Stomach (tissue), 19 donors: ENCODE measurements at places on chromosomes 4 and X. TPM values are rescaled to one million over a fixed set of nuclear protein-coding genes. Genes with fewer than 3 reads are reported as not detected.

FAM114A1 gene
- total RNA-seq: 23.2 TPM

ERAS gene
- total RNA-seq: not detected

USP17L25 gene
- total RNA-seq: not detected

PHOX2B gene
- total RNA-seq: not detected

COL4A6 gene
- total RNA-seq: 7.5 TPM

DNA sequence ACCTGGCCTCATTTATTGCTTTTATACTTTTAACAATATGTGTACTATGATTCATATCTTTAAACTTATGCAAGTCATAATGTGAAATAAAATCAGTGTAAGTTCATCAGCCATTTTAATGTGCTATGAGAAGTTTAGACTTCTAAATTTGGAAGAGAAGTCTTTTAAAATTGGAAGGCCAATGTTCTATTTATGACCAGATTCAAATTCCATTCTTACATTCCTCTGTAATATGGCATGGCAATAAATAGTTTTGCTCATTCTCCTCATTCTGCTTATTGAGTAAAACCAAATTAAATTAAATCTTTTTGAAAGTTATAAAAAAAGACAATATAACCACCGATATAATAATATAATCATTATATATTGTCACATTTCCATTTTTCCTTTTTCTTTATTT is 126.2 kb downstream of the SORBS2 start:
- no peak for DNase-seq

GRCh38 chrX:14697451-14697850 is 168.1 kb downstream of the GLRA2 start:
- peak; percentile 28 for DNase-seq

DNA sequence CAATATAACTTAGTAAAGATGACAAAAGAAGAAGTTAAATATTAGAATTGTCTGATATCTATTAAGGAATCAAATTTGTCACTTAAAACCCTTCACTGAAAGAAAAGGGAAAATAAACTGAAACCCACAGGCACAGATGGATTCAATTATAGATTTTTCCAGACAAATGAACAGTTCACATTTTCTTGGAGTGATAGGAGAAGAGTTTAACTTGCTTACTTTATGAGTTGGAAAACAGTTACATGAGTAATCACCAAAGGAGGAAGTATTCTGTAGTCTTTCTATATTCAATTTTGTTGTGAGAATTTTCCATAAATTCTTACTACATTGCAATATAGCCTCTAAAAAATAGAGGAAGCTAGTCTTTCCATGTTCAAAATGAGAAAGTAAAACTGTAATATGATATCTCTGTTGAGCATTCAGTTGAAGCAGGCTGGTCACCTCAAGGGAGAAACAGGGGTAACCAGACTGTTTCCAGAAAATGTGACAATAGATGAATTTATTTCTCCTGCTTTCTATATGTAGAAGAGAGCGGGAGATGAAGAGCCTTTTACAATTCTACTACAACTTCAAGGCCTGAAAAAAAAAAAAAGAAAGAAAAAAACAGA is 330.3 kb upstream of the EPHA5 start:
- peak; percentile 7 for DNase-seq

GRCh38 chr4:38360201-38360600 is 303.8 kb upstream of the KLF3 start:
- no peak for DNase-seq

- peak; percentile 5 for DNase-seq
Observed at GRCh38 chr4:75180790-75181776, 248.2 kb downstream of the PARM1 start.

GRCh38 chr4:156362581-156362980 is 408.9 kb upstream of the CTSO start:
- no peak for DNase-seq

DNA sequence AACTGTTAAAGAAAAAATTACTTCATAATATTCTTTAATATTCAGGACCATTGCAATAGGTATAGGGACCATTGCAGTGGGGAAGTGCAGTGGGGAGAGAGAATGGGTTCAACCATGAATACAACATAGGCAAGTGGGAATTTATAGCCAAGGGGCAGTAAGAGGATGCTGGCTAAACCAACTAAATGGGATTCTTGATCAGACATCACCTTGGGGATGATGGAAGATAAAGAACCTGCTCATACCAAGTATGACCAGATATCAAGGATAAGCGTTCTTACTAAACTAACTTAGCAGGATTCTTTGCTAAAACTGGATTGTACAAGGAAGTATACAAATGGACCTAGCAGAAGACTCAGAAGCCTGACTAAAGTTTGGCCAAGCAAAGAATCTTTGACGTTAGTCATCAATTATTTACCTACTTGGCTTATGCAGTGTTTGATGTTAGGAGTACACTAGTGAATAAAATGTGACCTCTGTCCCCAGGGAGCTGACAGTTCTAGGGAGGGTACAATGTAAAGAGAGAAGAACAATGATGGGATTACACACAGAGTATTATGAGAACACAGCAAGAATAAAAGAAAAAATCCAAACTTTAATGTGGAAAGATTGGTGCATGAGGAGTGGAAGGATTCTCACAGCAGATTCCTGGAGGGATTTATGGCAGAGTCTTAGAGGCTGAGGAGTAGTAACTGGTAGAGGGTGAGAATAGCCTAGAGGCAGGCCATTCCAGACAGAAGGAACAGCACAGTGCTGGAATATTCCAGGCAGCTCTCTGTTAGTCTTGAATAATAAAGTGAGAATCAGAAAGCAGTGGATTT is 54.7 kb upstream of the MYOZ2 start:
- peak; percentile 37 for DNase-seq

- no peak for DNase-seq
Observed at GRCh38 chr4:113820108-113820507, 58.6 kb upstream of the CAMK2D start.

DNA sequence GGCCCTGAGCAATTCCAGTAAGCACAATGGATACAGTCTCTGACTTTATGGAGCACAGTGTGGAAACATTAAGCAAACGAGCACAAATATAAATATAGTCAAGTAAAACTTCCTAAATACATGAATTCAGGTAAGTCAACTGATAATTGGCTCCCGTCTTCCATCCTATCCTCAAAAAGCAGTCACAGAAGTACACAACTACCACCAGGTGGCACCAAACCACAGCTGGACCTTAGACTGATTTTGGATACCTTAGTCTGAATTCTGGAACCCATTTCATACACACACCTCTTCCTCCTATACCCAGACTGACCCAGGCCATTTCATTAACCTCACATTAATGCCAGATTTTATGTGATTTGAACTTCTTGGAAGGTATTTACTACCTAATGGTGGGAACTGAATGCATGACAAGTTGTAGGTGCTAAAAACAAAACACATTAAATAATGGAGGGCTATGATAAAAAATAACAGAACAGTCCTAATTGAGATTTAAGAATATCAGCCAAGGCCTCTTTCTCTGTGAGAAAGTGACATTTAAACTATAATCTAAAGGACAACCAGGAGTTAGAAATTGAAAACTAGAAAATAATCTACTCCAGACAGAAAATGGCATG is 77.5 kb downstream of the ELF2 start:
- DNase-seq: peak; percentile 69

DNA sequence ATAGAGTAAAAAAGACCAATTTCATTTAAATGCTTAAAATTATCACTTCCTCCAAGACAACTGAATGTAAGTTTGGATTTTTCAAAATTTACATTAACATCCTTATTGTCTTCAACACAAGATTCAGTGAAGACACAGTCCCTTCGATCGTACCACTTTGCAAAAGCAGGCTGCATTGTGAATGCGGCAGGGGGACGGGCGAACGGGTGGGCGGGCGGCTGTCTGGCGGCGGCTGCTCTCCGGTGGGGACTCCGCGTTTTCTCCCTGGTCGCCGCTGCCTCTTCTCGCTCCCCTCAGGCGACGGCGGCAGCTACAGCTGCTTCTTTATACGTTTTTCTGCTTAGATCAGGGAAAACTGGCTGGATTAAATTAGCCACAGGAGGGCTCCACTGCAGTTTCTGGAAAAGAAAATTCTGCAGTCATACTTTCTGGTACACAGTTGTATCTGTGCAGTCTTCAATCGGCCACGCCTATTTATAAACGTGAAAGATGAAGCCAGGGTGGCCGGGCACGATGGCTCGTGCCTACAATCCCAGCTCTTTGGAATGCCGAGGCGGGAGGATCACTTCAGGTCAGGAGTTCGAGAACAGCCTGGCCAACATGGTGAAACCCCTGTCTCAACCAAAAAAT is 33.9 kb upstream of the HPF1 start:
- peak; percentile 79 for DNase-seq

GRCh38 chrX:119943185-119943988 is at the start of gene NKAP:
Gene NKAP (minus strand): TSS chrX:119943751. CDS start chrX:119943605, 146 bp downstream.
- DNase-seq: peak; percentile 94

DNA sequence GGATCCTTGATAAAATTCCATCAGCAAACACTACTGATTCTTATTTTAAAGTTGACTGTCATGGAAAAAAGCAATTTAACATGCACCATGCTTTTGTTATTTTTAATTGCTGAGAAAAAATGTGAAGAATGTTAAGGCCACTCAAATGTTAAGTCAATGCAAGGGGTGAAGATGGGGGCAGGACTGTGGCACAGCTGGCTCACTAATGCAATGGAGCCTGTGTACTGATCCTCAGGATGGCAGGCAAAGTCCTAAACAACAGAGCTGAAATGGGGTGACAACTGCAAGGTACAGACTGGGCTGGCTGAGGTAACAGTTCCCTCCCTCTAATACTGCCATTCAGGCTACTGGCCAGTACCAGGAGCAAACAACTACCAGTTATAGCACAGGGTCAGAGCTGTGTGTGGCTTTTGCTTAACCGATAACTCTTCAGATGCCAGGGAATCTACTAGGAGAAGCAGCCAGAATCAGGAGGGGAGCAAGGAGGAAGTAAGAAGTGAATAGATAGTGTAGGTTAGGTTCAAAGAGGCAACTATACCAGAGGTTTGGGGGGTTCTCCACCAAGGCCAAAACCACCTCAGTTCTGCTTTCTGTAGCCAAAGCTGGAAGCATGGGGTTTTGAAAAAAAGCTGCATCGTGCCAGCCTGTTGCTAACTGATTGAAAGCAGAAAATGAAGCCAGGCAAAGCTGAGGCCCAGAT is 372.6 kb downstream of the OPHN1 start:
- no peak for DNase-seq

DNA sequence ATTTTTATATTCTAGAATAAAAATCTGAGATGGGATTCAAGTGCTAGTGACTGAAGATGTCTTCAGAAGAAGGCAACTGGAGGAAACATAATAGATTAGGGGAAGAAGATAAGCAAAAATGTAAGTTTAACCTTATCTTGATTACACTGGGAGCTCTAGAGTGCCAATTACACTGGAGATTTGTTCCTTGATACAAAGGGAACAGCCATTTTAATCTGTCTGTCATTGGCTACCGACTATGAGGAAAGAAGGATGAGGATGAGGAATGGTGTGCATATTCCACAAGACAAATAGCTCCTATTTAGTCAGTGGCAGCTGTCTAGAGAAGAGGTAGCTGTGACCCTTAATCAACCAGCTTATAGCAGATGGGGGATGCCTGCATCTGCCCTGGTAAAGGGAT is 1034.5 kb upstream of the IGFBP7 start:
- no peak for DNase-seq
